ENCODE measurements at places on chromosomes 16 and 17. TPM values are rescaled to one million over a fixed set of nuclear protein-coding genes. Genes with fewer than 3 reads are reported as not detected.

FOXN1 gene
- not detected for total RNA-seq

RNF157 gene
- 7.4 TPM for total RNA-seq

KRTAP2-1 gene
- not detected for total RNA-seq

SMG6 gene
- total RNA-seq: 17.9 TPM

CD68 gene
- 120 TPM for total RNA-seq

TBC1D3E gene
- not detected for total RNA-seq

FZD2 gene
- 3.9 TPM for total RNA-seq

SOCS1 gene
- total RNA-seq: 1.4 TPM

DNA sequence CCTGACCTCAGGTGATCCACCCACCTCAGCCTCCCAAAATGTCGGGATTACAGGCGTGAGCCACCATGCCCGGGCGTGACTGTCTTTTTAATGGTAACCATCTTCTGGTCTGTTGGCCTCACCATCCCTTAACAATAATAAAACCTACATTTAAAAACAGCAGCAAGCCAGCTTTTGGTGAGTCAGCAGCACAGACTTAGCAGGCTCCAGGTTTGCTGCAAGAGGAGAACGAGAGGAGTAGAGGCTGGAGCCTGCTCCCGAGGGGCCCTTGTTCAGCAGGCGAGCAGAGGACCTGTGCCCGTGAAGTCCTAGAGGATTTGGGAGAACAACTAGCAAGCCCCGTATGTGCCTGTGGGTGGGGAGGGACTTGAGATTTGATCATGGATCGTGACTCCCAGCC, 35.7 kb downstream of the MYH13 start:
- DNase-seq: no peak

GRCh38 chr17:63609816-63610573, 9.3 kb downstream of the TACO1 start:
- DNase-seq: no peak

- no peak for DNase-seq
Measured at GRCh38 chr17:74746376-74746775, 2.1 kb upstream of the NHERF1 start.

DNA sequence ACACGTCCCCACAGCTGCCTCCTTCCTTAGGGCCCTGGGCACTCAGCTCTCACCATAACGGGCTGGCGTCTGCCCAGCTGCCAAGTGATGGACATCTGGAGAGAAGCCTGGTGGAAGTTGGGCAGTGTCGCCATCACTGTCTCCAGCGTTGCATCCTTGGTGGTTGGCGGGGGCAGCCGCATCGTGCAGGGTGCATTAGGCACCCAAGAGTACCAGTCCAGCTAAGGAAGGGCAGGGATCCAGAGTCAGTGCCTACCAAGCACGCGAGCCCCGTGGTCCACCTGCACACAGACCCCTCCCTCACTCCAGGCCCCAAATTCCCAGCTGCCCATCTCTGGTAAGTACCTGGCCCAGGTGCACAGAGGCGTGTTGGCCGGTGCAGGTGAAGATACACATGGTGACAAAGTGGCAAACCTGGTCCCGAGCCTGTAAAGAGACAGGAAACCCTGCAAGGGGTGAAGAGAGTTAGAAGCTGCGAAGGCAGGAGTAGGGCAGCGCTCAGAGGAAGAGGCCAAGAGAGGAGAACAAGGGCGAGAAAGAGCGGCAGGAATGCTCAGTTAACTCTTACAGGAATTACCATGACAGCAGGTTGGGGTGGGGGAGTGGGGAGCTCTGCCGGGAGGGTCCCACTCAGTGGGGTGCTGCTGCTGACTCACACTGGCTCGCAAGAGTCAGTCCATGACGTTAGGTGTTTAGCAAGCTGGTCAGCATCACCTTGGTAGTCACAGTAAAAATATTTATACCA, 9.5 kb downstream of the ALOX15 start:
- DNase-seq: no peak

DNA sequence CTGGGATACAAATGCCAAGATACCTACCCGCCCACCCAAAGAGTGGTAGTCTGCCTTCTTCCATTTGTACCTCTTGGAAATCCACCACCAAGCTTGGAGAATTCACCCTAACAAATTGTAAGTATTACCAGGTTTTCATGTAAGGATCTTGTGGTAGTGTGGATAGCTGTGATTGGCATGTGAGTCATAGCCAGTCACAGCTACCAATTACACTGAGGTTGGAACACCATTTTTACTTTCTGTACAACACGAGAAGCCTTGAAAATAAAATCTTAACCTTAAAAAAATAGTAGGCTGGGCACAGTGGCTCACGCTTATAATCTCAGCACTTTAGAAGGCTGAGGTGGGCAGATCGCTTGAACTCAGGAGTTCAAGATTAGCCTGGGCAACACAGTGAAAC, 18.5 kb upstream of the SLC35G3 start:
- no peak for DNase-seq

GRCh38 chr17:74819801-74820436, 39.8 kb downstream of the GRIN2C start:
- no peak for DNase-seq

- no peak for DNase-seq
Measured at GRCh38 chr16:73197598-73197997, 149.7 kb upstream of the ZFHX3 start.

- DNase-seq: no peak
Measured at GRCh38 chr17:72101526-72101925, 19.3 kb upstream of the SOX9 start.

GRCh38 chr16:85423631-85424030, 189.5 kb upstream of the GSE1 start:
- no peak for DNase-seq

- DNase-seq: no peak
Measured at GRCh38 chr17:10775058-10775457, 28.8 kb downstream of the TMEM238L start.

GRCh38 chr17:80449930-80450576, 26.4 kb downstream of the NPTX1 start:
- DNase-seq: no peak

GRCh38 chr16:68287276-68288251, 23.2 kb downstream of the SLC7A6OS start:
- peak; percentile 90 for DNase-seq

DNA sequence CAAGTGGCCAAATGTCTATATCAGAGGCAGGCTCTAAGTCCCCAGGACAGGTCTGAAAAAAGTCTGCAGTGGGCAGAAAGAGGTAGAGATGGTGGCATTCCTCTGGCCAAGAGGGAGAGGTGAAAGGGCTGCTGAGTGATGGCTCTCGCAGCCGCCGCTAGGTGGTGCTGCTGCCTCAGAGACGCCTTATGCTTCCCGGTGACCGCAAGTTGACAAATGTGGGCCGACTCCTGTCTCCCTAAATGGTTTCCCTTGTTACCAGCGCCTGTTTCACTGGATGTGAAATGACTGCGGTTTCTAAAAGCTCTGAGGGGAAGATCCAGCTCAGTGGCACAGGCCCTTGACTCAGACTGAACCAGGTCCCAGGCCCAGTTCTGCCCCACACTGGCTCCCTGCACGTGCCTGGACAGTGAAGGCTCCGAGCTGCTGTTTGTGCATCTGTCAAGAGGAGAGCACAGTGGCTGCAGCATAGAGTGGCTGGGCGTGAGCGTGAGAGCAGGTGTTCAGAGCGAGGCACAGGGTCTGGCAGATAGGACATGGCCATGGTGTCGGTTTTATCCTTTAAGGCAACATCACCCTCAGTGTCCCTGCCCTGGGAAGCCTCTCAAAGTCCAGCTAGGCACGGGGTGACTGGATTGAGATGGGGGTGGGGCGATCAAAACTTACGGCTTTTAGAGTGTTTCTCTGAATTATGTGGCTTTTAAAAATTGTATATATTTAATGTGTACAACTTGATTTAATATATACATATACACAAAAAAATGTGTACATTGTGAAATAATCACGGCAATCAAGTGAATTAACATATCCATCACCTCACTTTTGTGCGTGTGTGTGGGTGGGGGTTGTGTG, 19.9 kb downstream of the CLEC16A start:
- peak; percentile 84 for DNase-seq

GRCh38 chr17:15238676-15239422, 26.3 kb downstream of the PMP22 start:
- DNase-seq: no peak

DNA sequence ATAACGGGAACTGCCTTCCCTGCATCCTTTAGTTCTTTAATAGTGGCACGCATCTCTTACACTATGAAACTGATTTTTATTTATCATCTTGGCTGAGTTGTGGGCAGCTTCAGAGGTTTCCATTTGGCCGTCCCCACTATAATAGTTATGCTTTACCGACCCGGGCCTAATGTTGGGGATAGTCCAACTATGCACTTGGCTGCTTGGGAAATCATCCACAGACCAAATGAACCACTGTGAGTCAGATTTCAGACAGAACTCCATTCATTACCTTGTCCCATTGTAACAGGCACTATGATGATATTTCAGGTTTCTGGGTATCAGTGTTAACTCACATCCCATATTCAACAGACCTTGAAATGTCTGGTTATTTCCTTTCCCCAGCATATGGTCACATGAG, 6.1 kb upstream of the SLFN5 start:
- no peak for DNase-seq

- DNase-seq: no peak
Measured at GRCh38 chr17:40910441-40910841, 25.4 kb upstream of the KRT20 start.

- DNase-seq: no peak
Measured at GRCh38 chr17:77258638-77259037, 117.9 kb downstream of the SEC14L1 start.

DNA sequence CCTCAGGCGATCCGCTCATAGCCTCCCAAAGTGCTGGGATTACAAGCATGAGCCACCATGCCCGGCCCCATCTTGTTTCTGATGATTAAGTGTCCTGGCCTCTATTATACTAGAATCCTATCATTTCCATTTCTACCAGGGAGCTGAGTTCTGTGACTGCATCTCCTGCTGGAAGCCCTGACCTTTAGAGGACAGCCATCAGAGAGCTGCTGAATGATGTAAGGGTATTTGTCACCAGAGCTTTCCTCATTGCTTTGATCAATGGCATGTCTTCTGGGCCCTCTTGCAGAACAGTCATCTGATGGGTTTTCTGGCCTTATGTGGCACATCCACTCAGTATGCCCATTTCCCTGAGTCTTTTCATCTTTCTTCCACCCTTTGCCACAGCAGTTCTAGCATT, 39.9 kb downstream of the PSMD12 start:
- DNase-seq: no peak

- DNase-seq: no peak
Measured at GRCh38 chr17:67725373-67725791, 7.6 kb downstream of the NOL11 start.

GRCh38 chr16:49749816-49750215, 106.1 kb downstream of the ZNF423 start:
- DNase-seq: no peak

GRCh38 chr17:40486522-40487370, 14.7 kb downstream of the TNS4 start:
- DNase-seq: no peak

- DNase-seq: no peak
Measured at GRCh38 chr17:65550075-65550662, 11.3 kb downstream of the AXIN2 start.

- no peak for DNase-seq
Measured at GRCh38 chr17:35188111-35188510, 6.1 kb downstream of the SLC35G3 start.

GRCh38 chr17:82267575-82268379, 5.7 kb downstream of the CSNK1D start:
- peak; percentile 95 for DNase-seq

GRCh38 chr17:55433629-55434422, 12.2 kb upstream of the MMD start:
- DNase-seq: no peak

GRCh38 chr16:278863-279366, 1.5 kb upstream of the ARHGDIG start:
- peak; percentile 59 for DNase-seq

GRCh38 chr17:37791447-37792399, 46.9 kb upstream of the HNF1B start:
- DNase-seq: no peak
